ENCODE measurements at places on chromosomes 6 and 20. TPM values are rescaled to one million over a fixed set of nuclear protein-coding genes. Genes with fewer than 3 reads are reported as not detected.

NHSL1 gene
- polyA plus RNA-seq, result 1.4 TPM

CFAP206 gene
- polyA plus RNA-seq, result 0.43 TPM

KCNS1 gene
- 0.34 TPM for polyA plus RNA-seq

ADAM33 gene
- 3.6 TPM for polyA plus RNA-seq

HBS1L gene
- polyA plus RNA-seq, result 49.4 TPM

FAM209A gene
- polyA plus RNA-seq, result 0.62 TPM

SPDEF gene
- 0.55 TPM for polyA plus RNA-seq

BPIFB1 gene
- polyA plus RNA-seq, result 0.55 TPM

COL12A1 gene
- polyA plus RNA-seq, result 6.8 TPM

TFAP2D gene
- polyA plus RNA-seq, result 0.07 TPM

COL21A1 gene
- polyA plus RNA-seq, result 3.5 TPM

TBXT gene
- 0.02 TPM for polyA plus RNA-seq

SGK1 gene
- polyA plus RNA-seq, result 183 TPM

DCDC2 gene
- polyA plus RNA-seq, result 0.25 TPM

OPRM1 gene
- 0.02 TPM for polyA plus RNA-seq

LEMD2 gene
- polyA plus RNA-seq, result 67.5 TPM

CTCFL gene
- polyA plus RNA-seq, result 0.07 TPM

DNAAF9 gene
- 6.2 TPM for polyA plus RNA-seq

GSTA1 gene
- 1.8 TPM for polyA plus RNA-seq

HSD17B8 gene
- 15.7 TPM for polyA plus RNA-seq

PNISR gene
- polyA plus RNA-seq, result 86.9 TPM

ZNFX1 gene
- polyA plus RNA-seq, result 9.4 TPM

SCRT2 gene
- under 0.01 TPM for polyA plus RNA-seq

CENPW gene
- polyA plus RNA-seq, result 11.5 TPM

COL9A3 gene
- polyA plus RNA-seq, result 7.0 TPM

PLA2G7 gene
- 26.1 TPM for polyA plus RNA-seq

PPP1R3G gene
- polyA plus RNA-seq, result 0.75 TPM

NRSN1 gene
- polyA plus RNA-seq, result 0.21 TPM

FITM2 gene
- 2.6 TPM for polyA plus RNA-seq

SLC26A8 gene
- polyA plus RNA-seq, result 0.11 TPM

APOBEC2 gene
- polyA plus RNA-seq, result 7.0 TPM

CCHCR1 gene
- polyA plus RNA-seq, result 24.5 TPM

ME1 gene
- polyA plus RNA-seq, result 8.1 TPM

VARS2 gene
- 40.4 TPM for polyA plus RNA-seq

SIM1 gene
- 0.02 TPM for polyA plus RNA-seq

WFDC12 gene
- 6.8 TPM for polyA plus RNA-seq

EDN3 gene
- 2.4 TPM for polyA plus RNA-seq

GPR6 gene
- 0.05 TPM for polyA plus RNA-seq

EYA4 gene
- 9.5 TPM for polyA plus RNA-seq

WFDC2 gene
- polyA plus RNA-seq, result 48.4 TPM

KCNQ2 gene
- polyA plus RNA-seq, result 0.48 TPM

PERP gene
- polyA plus RNA-seq, result 182 TPM

POU5F1 gene
- polyA plus RNA-seq, result 5.2 TPM

RFX6 gene
- polyA plus RNA-seq, result 0.05 TPM

CAPN11 gene
- polyA plus RNA-seq, result 1.0 TPM

FAM162B gene
- 1.9 TPM for polyA plus RNA-seq

All from thymus (tissue), 14 donors.